ENCODE measurements at places on chromosomes 13 and 19. TPM values are rescaled to one million over a fixed set of nuclear protein-coding genes. Genes with fewer than 3 reads are reported as not detected.

Gene ZNF442
- total RNA-seq, result 2.4 TPM

Gene RASAL3
- 0.07 TPM for total RNA-seq

Gene MYO1F
- total RNA-seq, result 0.13 TPM

Gene PSG11
- total RNA-seq, result not detected

Gene CEACAM4
- not detected for total RNA-seq

Gene ZNF471
- 6.7 TPM for total RNA-seq

Gene IZUMO1
- total RNA-seq, result not detected

Gene YJEFN3
- total RNA-seq, result 0.26 TPM

Gene KIR3DL2
- total RNA-seq, result not detected

Gene CHMP2A
- 99.2 TPM for total RNA-seq

Gene SACS
- 73.3 TPM for total RNA-seq

Gene RXFP2
- not detected for total RNA-seq

Gene MBD3L3
- total RNA-seq, result not detected

Gene SCN1B
- 15.9 TPM for total RNA-seq

Gene VSTM2B
- total RNA-seq, result not detected

Gene ZIC2
- total RNA-seq, result not detected

Gene C19orf67
- total RNA-seq, result not detected

Gene KLK12
- total RNA-seq, result not detected

Gene NANOS3
- total RNA-seq, result not detected

Gene PRX
- total RNA-seq, result 1.4 TPM

Gene FLT1
- 3.8 TPM for total RNA-seq

Gene DENND1C
- total RNA-seq, result under 0.01 TPM

Gene LILRB3
- not detected for total RNA-seq

Gene KCNC3
- 0.53 TPM for total RNA-seq

Gene LGALS4
- total RNA-seq, result not detected

Gene CACNA1A
- total RNA-seq, result 30.2 TPM

Gene LMO7
- 529 TPM for total RNA-seq

Measured in smooth muscle cell of the pulmonary artery (primary cell).